ENCODE measurements at places on chromosomes 13 and 19. TPM values are rescaled to one million over a fixed set of nuclear protein-coding genes. Genes with fewer than 3 reads are reported as not detected.
A peak's percentile ranks its signal among the peaks of the same experiment; 100 is the strongest.

GRCh38 chr13:94656766-94657165 is 55.1 kb downstream of the GPR180 start:
- DNase-seq = peak; percentile 92

- DNase-seq = no peak
Measured at GRCh38 chr13:25372284-25373081, 709 bp downstream of the ATP8A2 start.

FGF9 gene
- total RNA-seq = 0.52 TPM

DCLK1 gene
- total RNA-seq = 12.2 TPM

- peak; percentile 52 for DNase-seq
Measured at GRCh38 chr13:70457474-70457873, 349.2 kb upstream of the KLHL1 start.

DNA sequence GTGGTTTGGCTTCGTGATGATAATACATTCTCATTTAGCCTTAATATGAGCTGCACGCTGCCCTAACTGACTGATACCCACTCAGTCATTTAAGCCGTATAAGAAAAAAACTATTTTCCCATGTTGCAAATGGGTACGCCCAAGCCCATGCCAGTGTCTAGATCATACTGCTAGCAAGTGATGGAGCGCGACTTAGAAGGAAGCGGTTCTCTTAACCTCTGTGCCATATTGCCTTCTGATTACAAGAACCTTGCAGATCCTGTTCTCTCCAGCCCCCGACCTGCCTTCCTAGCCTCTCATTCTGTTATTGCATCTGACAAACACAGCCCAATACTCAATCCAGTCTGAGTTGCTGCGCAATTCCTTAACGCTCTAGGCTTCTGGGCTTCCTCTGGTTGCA is 603 bp downstream of the GPALPP1 start:
- DNase-seq = peak; percentile 13
